Activated naive CD8-positive, alpha-beta T cell treated with anti-CD3 and anti-CD28 coated beads, Interleukin-2, amount 50 U/mL, for 16 hours (primary cell): ENCODE measurements at places on chromosomes 1 and 21.

GRCh38 chr1:67836769-67837168 is 3.5 kb upstream of the GNG12 start:
- DNase-seq = no peak

GRCh38 chr1:235947989-235948388 is 81.3 kb upstream of the LYST start:
- DNase-seq = no peak

- DNase-seq = no peak
These were observed 61.2 kb downstream of the OLFML3 start for GRCh38 chr1:114040273-114041015.

GRCh38 chr1:172832006-172832725 is 173.3 kb downstream of the FASLG start:
- DNase-seq = no peak

- peak; percentile 52 for DNase-seq
These were observed 71.8 kb upstream of the ADAM30 start for GRCh38 chr1:119968068-119968492.

GRCh38 chr1:15501208-15502032 is 22.6 kb downstream of the CASP9 start:
- DNase-seq = no peak

- DNase-seq = no peak
These were observed 37.5 kb upstream of the GRIK3 start for GRCh38 chr1:37071829-37072228.

DNA sequence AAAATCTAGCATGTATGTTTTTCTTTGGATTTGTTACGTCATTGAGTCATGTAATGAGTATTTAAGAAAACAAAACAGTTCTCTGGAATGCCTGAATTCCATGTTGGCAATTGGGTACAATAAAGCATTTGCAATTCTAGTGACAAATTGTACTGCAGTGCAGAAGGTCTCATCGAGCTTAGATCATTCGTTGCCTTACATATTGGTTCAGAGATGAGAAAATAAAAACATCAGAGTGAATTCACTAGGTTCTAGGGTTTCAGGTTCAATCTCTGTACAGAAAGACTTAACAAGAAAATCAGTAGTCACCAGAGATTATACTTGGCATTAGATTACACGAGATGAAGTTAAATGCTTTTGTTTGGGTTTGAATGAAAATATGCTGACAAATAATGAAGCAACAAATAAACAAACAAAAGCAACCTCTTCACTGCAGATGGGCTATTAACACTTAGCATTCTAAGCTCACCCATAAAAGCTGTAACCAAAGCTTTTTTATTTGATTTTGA is 124.7 kb downstream of the RYR2 start:
- DNase-seq = no peak
